ENCODE measurements at places on chromosomes 11 and 22.

DNA sequence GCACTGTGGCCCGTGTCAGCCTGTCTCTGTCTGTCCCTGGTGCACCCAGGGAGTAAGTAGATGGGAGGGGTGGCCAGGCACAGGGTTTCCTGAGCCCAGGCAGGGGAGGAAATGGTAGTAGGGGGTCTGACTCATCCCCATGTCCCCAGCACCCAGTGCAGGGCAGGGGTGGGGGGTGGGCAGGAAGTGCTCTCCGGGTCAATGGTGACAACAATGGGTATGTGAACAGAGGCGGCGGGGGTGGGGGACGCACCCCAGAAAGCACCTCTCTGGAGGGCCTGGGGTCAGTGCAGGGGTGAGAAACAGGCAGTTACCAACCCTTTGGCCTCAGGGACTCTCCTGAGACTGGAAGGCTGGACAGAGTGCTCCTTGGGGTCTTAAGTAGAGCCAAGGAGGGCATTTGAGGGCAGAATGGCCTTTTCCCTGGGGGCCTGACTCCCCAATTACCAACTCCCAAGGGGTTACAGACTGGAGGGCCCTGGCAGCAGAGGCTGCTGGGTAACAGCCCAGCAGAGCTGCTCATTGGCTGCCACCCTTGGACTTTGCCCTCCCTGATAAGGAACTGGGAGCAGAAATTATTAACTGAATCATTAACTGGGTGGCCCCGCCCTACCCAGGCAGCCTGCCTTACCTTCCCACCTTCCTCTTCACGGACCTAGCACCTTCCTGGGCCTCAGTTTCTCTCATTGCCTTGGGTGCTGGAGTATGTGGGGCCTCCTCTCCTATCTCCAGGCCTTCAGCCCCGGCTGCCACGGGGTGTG is 4.2 kb downstream of the MYRF start:
- DNase-seq = no peak

GRCh38 chr22:37659066-37659896 is 758 bp downstream of the PDXP start:
- DNase-seq = no peak

DNA sequence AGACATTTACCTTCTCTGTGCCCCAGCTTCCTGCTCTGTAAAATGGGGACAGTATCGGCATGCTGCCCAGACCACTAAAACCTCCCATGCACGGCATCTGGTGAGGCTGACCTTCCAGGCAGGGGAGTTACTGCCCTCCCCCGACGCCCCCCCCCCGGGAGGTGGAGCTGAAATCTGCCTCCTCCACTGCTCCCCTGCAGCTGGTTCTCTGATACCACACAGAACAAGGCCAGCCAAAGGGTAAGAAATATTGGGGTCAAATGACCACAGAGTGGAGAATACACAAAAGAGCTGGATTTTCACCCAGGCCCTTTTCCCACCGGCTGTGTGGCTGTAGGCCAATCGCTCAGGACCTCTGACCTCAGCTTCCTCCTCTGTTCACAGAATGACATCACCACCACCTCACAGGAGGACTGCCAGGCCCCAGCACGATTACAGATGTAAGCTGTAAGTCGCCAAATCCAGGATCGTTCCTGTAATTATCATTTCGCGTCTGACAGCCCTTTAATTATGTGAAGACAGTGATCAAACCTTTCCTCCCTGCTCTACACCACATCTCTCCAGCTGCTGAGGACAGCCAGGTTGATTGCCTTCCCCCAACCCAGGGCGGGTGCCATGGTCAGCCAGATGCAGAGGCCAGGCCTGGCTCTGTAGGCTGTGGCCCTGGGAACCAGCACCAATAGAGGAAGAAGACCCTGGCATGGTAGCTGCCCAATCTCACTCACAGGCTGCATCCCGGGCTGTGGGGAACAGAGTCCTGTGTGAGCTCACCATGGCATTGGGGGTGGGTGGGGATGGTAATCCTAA is 35.7 kb upstream of the KLHL35 start:
- no peak for DNase-seq

- DNase-seq = no peak
Observed at GRCh38 chr22:50247748-50248147, 2.9 kb upstream of the TUBGCP6 start.

- no peak for DNase-seq
Observed at GRCh38 chr11:75872887-75873416, 57.9 kb downstream of the UVRAG start.

- DNase-seq = no peak
Observed at GRCh38 chr11:119189393-119189792, 4.1 kb downstream of the NHERF4 start.

DNA sequence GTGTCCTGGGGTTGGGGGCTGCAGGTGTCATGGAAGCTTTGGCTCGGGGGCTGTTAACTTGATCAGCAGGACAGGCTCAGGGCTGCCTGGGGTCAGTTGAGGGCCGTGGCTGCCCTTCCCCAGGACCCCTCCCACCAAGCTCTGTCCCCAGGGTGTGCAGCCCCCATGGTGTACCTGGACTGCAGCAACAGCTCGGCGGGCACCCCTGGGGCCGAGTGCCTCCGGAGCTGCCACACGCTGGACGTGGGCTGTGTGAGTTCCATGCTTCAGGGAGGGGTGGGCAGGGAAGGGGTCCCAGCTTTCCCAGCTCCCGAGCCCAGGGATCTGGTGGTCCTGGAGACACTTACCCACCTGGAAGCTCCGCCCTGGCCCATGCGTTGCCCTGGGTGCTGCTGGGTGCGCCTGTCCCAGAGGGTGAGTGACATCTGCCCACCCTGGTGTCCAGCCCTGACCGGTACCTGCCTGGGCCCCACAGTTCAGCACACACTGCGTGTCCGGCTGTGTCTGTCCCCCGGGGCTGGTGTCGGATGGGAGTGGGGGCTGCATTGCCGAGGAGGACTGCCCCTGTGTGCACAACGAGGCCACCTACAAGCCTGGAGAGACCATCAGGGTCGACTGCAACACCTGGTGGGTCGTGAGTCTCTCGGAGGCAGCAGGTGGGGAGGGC is 11.3 kb downstream of the MUC5B start:
- no peak for DNase-seq

- DNase-seq = no peak
Observed at GRCh38 chr22:45402466-45402985, 10.9 kb downstream of the SMC1B start.

DNA sequence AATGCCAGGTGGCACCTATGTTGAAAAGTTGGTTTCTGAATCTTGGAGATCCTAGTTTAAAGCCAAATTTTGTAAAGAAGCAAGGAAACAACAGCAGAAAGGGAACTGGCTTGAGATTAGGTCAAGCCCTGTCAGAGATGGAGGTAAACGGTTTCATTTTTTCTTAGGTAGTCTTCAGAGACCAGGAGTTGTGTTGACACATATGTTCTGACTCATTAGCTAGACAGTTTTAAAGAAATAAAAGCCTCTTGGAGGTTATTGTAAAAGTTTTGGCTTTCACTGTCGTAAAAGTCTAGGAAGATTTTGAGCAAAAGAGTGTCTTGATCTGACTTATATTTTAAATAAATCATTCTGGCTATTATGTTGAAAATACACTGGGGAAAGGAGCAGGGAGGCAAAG is 151.5 kb upstream of the CTSC start:
- no peak for DNase-seq

- DNase-seq = no peak
Observed at GRCh38 chr22:33020721-33021120, 37.5 kb downstream of the SYN3 start.

- no peak for DNase-seq
Observed at GRCh38 chr11:134258577-134258976, 5.2 kb downstream of the ACAD8 start.

DNA sequence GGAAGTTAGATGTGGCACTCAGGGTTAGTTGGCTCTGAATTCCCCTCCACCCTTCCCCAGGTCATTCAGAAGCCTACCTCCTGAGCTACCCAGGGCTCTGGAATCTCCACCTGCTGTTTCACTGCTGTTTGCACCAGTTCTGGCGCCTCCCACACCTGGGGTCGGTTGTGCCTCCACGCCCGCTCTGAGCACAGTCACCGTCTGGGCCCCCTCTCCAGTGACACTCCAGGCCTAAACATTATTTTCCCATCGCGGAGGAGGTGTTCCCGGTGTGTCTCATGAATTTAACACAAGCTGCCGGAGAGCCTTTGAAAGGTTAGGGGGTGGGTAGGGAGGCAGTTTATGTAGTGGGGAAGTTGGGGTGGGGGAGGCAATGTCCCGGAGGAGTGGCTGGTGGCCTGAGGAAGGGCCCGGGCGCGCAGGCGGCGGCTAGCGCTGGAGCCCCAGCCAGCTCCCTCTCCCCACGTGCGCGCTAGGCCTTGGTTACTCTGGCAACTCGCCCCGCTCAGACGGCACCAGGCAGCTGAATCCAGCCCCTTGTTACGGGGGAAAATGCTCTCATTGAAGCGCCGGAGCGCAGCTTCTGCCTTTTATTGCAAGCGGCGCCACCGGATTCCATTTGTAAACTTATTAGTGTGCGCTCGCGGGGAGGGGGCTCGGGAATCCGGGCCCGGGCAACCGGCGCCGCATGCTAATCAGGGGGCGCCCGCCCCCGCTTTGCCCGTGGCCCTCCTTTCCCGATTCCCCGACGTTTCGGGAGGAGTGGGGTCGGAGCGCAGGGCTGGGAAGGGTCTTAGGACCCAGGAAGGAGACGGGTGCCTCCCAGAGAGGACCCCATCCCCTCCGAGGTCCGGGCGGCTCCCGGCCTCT is 52.4 kb downstream of the GRIK4 start:
- DNase-seq = no peak

DNA sequence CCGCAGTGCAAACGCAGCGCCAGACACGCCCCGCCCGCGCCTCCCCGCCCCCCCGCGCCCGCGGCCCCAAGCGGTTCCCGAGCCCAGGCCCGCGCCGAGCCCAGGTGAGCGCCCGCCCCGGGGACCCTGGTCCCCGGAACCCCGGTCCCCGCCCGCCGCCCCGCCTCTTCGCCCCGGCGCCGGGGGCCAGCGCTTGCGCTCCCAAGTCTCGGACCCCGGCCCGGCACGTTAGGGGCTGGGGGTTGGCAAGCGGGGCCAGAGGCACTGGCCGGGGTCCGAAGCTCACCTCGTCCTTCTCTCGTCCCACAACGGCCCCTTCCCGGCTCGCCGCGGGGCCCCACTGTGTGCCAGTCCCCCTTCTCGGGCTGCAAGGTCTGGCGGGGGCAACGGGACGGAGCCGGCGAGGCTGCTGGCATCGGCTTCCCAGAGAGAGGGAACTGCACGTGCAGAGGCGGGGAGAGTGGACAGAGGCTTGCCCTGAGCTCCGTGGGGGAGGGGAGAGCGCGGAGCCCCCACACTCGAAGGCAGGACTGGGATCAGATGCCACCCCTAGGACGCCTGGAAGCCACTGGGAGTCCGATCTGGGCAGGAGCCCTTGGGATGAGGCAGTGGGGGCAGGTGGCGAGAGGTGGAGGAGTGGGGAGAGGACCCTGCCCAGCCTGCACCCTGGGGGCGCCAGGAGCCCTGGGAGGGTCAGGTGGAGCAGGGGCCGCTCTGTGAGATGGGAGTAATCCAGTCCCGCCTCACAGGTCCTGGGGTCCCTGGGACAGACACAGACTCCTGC is 1.8 kb upstream of the AIFM3 start:
- DNase-seq = no peak

GRCh38 chr22:28116219-28116673 is 197.2 kb upstream of the PITPNB start:
- no peak for DNase-seq

DNA sequence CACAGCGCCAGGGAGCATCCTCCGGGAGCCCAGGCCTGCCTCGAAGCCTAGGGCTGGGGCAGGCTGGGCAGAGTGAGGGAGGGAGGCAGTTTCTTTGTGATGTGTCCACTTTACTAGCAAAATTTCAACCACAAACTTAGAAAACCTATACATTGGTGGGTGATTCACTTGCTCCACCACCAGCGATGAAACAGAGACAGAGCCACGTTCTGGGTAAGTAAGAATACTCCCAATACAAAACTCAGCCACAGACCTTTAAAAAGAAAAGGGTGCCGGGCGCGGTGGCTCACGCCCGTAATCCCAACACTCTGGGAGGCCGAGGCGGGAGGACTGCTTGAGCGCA is 22.3 kb downstream of the CDKN1C start:
- DNase-seq = no peak

DNA sequence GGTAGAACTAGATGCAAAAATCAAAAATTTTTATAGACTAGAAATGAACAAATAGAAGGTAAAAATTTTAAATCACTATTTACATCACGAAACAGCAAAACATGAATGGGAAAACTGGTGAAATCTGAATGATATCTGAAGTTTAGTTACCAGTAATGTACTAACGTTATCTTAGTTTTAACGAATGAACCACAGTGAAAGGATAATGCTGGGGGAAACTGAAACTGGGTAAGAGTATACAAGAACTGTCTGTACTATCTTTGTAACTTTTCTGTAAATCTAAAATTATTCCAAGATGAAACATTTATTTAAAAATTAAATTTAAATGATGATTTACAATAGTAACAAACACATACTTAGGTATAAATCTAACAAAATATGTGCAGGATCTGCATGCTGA is 7.4 kb downstream of the GDPD4 start:
- no peak for DNase-seq

DNA sequence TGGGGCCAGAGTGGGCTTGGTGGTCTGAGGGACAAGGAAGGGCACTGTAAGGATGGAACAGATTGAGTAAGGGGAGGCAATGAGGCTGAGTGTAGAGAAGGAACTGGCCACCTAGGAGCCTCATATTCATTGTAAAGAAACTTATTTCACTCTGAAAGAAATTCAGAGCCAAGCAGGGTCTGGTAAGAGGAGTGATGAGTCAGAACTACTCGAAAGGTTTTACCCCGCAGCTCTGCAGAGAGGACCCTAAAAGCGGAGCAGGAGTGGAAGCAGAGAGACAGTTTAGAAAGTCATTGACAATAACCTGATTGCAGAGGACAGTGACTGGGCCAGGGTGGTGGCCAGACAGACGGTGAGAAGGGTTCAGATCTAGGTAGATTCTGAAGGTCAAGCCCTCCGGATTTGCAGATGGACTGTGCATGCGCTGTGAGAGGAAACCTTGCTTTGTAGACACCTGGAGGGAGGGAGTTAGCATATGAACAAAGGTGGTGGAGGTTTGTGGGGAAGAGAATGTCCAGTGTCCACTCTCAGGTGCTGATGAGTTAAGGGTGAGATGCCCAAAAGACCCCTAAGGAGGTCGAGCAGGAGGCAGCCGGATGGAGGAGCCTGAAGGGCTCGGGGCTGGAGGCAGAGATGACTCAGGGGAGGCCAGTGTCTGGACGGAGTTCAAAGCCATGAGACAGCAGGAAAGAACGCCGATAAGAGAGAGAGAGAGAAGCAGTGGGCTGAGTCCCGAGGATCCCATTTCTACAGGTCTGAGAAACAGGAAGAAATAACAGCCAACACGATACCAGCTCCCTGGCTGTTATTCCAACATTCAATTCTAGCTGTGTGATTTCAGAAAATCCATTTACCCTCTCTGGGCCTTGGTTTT is 546.0 kb downstream of the BRD1 start:
- DNase-seq = no peak

- no peak for DNase-seq
Observed at GRCh38 chr11:1763336-1763795, 361 bp downstream of the CTSD start.

- DNase-seq = no peak
Observed at GRCh38 chr11:68150037-68150436, 28.8 kb upstream of the CHKA start.

GRCh38 chr22:30438559-30438958 is 13.0 kb downstream of the MTFP1 start:
- no peak for DNase-seq

GRCh38 chr11:6402061-6402470 is 11.8 kb downstream of the SMPD1 start:
- DNase-seq = no peak

All from right renal pelvis (tissue), 4 donors.